ENCODE measurements at places on chromosomes 4 and X.
A peak's percentile ranks its signal among the peaks of the same experiment; 100 is the strongest.

GRCh38 chr4:109908731-109909130 is 4.0 kb upstream of the EGF start:
- DNase-seq = no peak

DNA sequence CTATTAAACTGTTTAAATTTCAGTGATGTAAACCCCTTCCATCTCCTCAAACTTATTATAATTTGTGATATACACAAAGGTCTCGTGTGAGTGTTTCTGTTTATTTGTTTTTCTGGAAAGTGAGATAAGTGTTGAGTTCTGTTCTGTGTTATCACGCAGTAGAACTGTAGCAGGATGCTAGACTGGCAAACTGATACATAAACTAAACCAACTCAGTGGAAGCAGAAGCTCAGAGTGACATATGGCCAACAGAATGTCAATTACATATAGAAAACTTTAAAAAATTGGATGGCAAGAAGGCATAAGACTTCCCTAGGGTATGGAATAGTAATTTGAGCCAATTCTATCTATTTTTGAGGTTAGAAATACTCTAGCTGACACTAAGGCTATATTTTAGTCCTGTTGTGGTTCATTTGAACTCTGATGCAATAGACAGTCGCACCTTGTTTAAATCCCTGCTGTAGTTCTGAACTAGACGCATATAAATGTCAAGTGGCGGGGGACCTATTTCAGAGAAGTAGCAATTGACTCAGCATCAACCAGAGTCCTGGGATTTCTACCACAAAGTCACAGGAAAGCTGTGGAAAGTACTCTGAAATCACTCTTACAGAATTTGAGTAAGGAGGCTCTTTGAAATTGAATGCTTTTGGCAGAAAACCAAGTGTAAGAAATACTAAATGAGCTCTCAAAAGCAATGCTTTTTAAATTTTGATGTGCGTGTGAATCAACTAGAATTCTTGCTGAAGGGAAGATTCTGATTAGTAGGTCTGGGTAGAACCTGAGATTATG is 294.4 kb downstream of the INPP4B start:
- DNase-seq = no peak

DNA sequence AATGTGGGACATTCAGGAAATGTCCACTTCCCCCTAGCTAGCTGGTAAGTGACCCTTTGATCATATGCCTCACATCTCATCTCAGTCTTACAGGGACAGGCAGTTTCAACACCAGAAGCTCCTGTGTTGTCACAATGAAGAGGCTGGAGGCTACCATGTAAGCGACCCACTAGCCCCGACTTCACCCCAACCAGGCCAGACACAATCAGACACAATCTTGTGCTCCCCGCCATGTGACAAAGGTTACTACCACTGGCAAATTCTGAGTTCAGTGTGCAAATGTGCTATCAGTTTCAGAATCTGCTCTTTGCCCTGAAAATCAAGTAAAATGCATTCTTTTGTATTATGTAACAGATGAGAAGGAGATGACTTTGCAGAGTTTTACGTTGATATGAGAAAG is 56.9 kb upstream of the STS start:
- no peak for DNase-seq

GRCh38 chr4:56181140-56181953 is 205.9 kb downstream of the AASDH start:
- peak; percentile 9 for DNase-seq

GRCh38 chr4:89939994-89940393 is 45.3 kb downstream of the MMRN1 start:
- no peak for DNase-seq

DNA sequence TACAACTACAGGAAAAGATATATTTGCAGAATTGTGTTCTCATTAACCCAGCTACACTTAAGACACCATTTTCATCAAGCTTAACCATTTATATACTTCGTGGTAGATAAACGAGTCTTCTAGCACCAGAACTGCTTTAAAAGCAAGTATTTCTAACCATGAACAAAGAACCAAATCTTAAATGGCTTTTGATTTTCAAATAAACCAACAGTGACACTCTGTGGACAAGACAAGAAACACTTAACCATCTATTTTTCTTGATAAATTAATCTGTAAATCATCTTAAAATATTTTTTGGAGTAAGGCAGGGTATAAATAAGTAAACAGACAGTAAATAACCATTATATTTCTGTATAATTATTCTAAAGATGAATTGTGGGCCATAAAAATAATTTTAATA is 10.2 kb downstream of the BEND2 start:
- DNase-seq = peak; percentile 32

GRCh38 chr4:100189820-100190642 is at the start of gene DDIT4L:
DDIT4L (minus strand) TSS chr4:100190468; CDS start chr4:100189983, 485 bp downstream.
- DNase-seq = no peak

GRCh38 chr4:163991298-163991865 is 496.9 kb downstream of the TMA16 start:
- DNase-seq = no peak

- no peak for DNase-seq
Observed at GRCh38 chrX:134482371-134482770, 22.4 kb downstream of the HPRT1 start.

- no peak for DNase-seq
Observed at GRCh38 chr4:8737601-8738279, 133.9 kb downstream of the HMX1 start.

GRCh38 chr4:6019316-6020263 is 1.4 kb upstream of the C4orf50 start:
- DNase-seq = peak; percentile 31

GRCh38 chrX:74286950-74287740 is 16.8 kb upstream of the ZCCHC13 start:
- peak; percentile 3 for DNase-seq

GRCh38 chr4:68466751-68467150 is 19.5 kb downstream of the TMPRSS11E start:
- no peak for DNase-seq

GRCh38 chrX:131792789-131793462 is 230.2 kb upstream of the STK26 start:
- DNase-seq = no peak

GRCh38 chr4:10721616-10722015 is 37.0 kb upstream of the CLNK start:
- DNase-seq = no peak

DNA sequence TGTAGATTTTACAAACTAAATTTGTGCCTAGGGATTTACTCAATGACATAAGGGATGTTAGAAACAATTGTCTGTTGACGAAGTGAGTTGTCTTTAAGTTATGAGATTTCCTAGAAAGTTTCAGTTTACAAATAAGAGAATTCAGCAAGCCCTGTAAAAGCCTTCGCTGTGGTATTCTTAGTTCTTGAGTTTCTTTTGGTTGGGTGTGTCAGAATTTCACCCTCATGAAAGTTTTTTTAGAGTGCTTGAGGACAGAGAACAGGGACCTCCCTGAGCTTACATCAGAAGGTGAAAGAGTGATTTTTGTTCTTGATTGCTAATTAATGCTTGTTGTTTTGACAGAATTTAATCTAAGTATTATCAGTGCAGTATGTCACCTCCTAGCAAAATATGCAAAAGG is 2628.2 kb downstream of the ARAP2 start:
- DNase-seq = no peak

GRCh38 chrX:48794911-48795515 is 6.9 kb upstream of the HDAC6 start:
- peak; percentile 56 for DNase-seq

GRCh38 chrX:153662266-153662665 is 11.3 kb downstream of the PNCK start:
- DNase-seq = peak; percentile 69

GRCh38 chr4:98470366-98470765 is 188.0 kb downstream of the TSPAN5 start:
- no peak for DNase-seq

GRCh38 chr4:107130157-107130556 is 94.0 kb upstream of the DKK2 start:
- DNase-seq = no peak

GRCh38 chr4:27648416-27648815 is 787.8 kb downstream of the STIM2 start:
- DNase-seq = no peak

DNA sequence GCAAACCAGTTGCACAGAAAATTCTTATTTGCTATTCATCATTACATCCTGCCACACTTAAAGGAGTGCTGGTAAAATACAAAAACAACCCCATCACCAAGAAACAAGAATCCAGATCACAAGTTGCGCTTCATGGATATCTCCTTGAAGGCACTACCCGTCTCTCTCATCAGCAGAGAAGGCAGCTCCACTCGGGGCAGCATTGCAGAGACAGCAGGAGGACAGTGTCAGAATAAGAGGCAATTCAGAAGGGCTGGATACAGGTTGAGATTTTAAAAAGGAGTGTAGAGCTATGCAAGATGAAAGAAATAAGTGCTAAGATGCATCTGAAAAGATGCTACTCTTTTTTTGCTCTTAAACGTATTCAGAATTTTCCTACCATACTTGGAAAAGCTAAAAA is 71.4 kb downstream of the LDB2 start:
- DNase-seq = no peak

GRCh38 chr4:6607368-6608055 is 32.5 kb downstream of the MAN2B2 start:
- no peak for DNase-seq

- DNase-seq = no peak
Observed at GRCh38 chr4:4735136-4735750, 124.2 kb upstream of the MSX1 start.

- DNase-seq = no peak
Observed at GRCh38 chrX:13793897-13794296, 23.0 kb downstream of the GPM6B start.

DNA sequence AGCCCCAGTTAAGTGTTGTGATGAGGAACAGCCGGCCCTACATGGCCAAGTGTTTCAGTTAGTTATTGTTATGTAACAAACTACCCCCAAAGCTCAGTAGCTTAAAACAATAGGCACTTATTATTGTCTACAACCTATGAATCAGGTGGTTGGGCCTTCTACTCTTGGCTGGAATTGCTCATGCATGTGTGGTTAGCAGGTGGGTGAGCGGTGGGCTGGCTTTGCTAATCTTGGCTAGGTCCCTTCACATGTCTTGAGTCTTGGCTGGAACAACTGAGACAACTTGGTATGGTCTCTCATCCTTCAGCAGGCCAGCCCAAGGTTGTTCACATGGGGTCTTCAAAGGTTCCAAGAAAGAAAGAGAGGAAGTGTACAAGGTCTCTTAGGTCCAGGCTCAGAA is 54.5 kb upstream of the CHRNA9 start:
- no peak for DNase-seq

DNA sequence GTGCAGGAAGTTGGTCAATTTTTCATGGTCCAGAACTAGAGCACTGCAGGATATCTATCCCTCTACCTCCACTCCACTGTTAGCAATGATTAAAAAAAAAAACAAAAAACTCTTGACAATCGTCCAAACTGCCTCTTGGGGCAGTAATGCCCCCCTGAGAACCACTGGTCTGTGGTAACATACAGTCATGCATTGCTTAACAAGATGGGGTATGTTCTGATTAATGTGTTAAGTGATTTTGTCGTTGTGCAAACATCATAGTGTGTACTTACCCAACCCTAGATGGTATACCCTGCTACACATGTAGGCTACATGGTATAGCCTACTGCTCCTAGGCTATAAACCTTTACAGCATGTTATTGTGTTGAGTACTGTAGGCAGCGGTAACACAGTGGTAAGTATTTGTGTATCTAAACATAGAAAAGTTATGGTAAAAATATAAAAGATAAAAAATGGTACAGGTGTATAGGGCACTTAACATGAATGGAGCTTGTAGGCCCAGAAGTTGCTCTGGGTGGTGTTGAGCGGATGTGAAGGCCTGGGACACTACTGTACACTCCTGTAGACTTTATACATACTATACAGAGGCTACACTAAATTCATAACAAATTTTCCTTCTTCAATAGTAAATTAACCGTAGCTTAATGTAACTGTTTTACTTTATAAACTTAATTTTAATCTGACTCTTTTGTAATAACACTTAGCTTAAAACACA is 34.1 kb downstream of the ART3 start:
- peak; percentile 12 for DNase-seq

DNA sequence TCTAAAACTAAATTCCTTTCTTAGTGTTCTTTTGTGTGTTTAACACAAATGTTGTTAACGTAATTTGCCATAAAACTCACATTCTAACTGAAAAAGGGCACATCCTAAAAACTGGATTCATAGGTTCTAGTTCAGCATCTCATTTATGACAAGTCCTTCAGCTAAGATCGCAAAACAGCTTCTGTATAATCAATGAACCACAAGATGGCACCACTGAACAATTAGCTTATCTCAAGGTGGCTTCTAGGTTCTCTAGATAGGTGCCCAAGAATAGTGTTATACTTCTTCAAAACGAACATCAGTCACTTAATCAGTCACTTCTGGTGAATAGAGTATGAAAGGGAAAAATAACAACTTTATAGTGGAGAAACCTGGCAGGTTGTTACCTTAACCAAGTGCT is 54.3 kb downstream of the NRK start:
- peak; percentile 0 for DNase-seq

DNA sequence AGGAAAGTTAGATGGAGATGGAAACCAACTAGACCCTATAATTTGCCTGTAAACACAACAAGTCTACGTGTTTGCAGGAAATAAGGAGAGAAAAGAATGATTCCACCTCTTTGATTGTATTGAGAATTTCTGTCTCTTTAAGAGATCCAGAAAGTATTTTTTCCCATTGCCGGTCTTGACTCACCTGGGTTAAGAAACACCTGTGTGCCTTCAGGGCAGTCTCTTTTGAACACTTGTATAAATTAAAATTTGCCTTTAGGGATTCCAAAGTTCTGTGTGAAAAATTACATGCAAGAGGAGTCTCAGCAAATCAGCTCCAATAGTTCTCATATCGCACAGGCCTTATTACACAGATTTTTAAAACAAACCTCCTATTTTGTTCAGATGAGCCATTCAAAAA is 46.0 kb upstream of the SMAD1 start:
- no peak for DNase-seq

DNA sequence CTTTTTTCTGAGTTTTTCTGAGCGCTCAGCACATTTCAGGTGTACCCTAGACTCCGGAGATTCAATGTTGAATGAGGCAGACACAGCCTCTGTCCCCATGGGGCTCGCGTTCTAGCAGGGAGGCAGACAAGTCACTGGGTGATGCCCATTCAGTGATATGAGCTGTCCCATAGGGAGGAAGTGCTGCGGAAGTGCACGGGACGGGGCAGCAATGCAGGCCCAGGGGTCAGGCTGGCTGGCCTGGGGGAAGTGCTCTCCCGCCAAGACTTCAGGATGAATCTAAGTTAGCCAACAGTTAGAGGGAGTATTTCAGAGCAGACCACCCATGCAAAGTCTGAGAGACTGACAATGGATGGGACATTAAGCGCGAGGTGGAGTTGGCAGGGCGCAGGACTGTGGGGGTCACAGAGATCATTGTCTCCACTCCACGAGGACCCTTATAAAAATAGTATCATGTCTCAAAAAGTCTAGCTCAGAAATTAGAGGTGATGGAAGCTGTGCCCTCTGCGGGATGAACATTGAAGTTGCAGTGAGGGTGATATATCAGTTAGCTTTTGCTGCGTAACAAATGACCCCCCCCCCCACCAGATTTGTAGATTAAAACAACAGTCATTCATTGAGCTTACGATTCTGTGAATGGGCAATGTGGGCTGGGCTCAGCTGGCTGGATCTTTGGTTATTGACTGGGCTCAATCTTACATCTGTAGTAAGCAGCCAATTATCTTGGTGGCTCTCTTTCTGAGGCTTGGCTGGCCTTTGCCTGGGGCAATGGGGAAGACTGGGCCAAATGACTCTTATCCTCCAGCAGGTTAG is 16.4 kb downstream of the PSAPL1 start:
- no peak for DNase-seq

GRCh38 chr4:94256828-94257227 is 49.2 kb downstream of the SMARCAD1 start:
- DNase-seq = peak; percentile 45
